ENCODE measurements at places on chromosomes 11 and 22.
A peak's percentile ranks its signal among the peaks of the same experiment; 100 is the strongest.

DNA sequence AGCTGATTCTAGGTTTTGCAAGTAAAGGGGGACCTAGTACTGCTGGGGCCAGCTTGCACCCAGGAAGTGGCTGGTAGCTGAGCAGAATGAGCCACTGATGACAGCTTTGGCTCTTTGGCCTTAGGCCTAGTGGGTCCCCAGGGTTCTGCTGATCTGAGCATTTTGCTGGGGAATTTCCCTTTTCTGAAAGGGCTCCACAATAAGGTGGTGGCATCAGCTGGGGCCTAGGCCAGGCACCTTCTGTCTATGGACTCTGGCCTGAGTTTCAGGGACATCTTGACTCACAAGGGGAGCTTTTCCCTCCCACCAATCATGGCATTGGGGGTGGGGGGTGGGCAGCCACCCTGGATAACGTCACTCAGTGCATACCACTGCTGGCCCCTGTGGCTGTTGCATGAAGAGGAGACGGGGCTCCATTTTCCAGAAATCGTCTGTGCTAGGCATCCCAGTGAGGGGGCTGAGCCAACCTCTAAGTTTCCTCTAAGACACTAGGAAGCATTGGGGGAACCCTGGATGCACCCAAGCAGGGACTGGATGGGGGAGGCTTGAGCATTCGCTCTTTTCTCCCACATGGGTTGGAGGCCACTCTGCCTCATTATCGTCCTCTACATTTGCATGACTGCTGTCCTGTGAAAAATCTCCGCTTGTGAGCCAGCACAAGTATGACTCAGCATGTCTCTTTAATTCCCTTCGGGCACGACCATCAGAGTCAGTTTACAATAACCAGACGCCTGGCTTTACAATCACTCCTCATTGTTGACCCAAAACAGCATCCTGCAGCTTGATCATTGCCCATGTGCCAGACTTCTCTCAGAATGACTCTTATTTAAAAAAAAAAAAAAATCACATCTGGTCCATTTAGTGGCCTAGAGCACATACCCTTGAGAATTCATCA is 145.0 kb upstream of the THY1 start:
- no peak for DNase-seq

GRCh38 chr22:49535126-49535525 is 292.5 kb downstream of the BRD1 start:
- no peak for DNase-seq

- DNase-seq, result no peak
These were observed 540.9 kb downstream of the RAB38 start for GRCh38 chr11:87634331-87634730.

- no peak for DNase-seq
These were observed 33.9 kb upstream of the CLTCL1 start for GRCh38 chr22:19325296-19325948.

- DNase-seq, result peak; percentile 59
These were observed 840 bp downstream of the GRAMD1B start for GRCh38 chr11:123430721-123431497.

GRCh38 chr11:68674461-68674860 is 9.9 kb upstream of the GAL start:
- DNase-seq, result no peak

- no peak for DNase-seq
These were observed 19.4 kb downstream of the TRPM5 start for GRCh38 chr11:2424811-2425495.

DNA sequence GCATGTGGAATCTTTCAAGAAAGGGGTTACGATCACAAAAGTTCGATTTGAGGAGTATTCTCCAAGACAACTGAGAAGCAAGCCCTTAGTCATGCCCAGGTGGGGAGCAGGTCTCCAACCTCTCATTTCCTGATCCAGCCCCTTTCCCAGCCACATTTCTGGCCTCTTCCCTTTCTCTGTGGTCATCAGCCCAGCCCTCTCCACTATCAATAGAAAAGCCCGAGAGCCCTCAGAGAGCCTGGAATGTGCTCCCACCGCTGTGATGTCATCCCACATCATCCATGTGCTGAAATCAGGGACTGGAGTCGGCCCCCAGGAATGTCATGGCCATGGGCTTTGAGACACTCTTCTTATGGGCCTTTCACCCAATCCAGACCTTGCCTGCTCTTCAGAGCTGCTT is 62.6 kb downstream of the KCNJ1 start:
- no peak for DNase-seq

- no peak for DNase-seq
These were observed 6.0 kb downstream of the KBTBD4 start for GRCh38 chr11:47572715-47573255.

DNA sequence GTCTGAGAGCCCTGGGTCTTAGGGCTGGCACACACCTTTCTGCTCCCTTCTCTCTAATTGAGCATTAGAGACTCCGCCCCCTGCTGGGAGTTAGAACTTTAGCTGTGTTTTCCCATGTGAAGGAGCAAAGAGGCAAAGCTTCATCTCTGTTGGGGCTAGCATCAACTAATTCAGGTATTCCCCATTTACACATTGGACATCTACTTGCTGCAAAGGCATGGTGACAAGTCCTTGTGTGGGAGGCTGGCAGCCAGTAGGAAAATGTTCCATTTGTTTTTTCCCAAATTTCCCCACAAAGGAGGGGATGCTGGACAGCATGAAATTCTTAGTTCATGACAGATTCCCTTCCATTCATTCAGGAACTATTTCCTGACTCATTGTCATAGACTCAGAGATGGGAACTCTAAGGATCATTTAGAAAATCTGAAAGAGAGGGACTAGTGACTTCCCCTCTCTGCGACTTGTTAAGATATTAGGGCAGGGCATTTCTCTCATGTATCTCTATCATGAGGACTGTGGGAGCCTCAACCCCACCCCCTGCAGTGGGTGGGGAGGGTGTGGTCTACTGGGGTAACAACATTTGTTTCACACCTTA is 3.6 kb downstream of the CD44 start:
- no peak for DNase-seq

DNA sequence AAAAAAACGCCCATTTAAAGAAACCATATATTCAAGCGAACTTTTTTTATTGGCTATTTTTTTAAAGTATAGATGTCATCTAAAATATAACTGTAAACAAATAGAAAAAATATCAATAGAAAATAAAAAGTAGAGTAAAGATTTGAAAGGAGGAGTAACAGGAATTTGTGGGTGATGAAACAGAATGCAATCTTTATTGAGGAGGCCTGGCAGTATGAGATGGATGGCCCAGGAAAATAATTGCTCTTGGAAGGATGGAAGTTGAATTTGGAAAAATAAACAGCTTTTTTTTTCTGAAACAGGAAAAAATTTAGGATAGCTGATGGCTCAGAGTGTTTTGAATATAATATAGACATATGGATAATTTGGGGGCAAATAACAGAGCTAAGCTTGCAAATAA is 219.0 kb downstream of the CASP12 start:
- DNase-seq, result no peak

- DNase-seq, result no peak
These were observed 13.5 kb upstream of the GRAMD1B start for GRCh38 chr11:123416566-123416965.

DNA sequence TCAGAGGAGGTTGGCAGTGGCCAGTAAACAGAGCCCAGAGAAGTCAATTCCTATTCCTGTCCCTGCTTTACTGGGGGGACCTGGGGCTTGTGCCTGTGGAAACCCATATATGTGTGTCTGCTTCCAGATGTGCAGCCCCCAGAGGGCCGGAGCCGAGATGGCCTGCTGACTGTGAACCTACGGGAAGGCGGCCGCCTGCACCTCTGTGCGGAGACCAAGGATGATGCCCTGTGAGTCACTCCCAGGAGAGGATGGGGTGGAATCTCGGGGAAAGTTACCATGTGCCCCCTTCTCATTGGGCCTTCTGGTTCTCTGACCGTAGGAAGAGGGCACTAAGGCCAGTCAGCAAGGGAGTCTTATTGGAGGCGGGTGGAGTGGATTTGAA is 5.3 kb downstream of the PLEKHB1 start:
- DNase-seq, result no peak

- DNase-seq, result peak; percentile 29
These were observed 34.1 kb downstream of the MB start for GRCh38 chr22:35582861-35583670.
